CD4-positive, alpha-beta T cell treated with Interleukin-4 for 1 hour (primary cell): ENCODE measurements at places on chromosomes 6 and 20.

GRCh38 chr20:61257611-61258010 lies 5.5 kb downstream of the CDH4 start:
- no peak for DNase-seq

GRCh38 chr20:57788936-57789613 lies 79.3 kb upstream of the PMEPA1 start:
- DNase-seq: no peak

GRCh38 chr6:53662457-53662856 lies 3.1 kb downstream of the KLHL31 start:
- no peak for DNase-seq

DNA sequence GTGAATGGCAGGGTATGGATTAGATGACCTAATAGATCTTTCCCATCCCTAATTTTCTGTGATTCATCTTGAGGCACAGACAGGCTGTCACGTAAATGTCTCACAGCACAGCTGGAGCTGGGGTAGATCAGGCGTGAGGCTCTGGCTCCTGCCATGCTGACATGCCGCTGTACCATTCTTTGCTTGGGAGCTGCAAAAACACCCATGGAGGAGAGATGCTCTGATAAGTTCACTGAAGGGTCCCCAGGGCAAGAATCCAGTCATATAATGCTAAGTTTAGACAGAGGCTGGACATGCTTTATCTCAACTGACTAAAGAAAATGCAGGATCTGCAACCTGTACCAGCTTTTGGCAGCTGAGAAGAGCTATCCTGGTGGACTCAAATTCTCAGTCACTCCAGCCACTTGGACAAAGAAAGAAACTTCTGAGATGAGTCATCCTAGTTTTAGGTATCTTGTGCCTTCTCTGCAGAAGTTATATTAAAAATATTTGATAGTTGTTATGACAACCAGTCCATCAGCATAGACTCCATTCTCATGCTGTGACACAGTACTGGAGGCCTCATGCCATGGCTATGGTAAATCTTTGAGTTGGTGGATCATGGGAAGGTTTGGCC lies 185.1 kb upstream of the RAB32 start:
- DNase-seq: no peak

DNA sequence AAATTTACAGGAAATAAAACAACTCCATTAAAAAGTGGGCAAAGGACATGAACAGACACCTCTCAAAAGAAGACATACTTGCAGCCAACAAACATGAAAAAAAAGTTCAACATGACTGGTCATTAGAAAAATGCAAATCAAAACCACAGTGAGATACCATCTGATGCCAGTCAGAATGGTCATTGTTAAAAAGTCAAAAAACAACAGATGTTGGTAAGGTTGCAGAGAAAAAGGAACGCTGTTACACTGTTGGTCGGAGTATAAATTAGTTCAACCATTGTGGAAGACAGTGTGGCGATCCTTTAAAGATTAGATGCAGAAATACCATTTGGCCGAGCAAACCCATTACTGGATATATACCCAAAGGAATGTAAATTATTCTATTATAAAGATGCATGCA lies 858.0 kb upstream of the FLRT3 start:
- no peak for DNase-seq

DNA sequence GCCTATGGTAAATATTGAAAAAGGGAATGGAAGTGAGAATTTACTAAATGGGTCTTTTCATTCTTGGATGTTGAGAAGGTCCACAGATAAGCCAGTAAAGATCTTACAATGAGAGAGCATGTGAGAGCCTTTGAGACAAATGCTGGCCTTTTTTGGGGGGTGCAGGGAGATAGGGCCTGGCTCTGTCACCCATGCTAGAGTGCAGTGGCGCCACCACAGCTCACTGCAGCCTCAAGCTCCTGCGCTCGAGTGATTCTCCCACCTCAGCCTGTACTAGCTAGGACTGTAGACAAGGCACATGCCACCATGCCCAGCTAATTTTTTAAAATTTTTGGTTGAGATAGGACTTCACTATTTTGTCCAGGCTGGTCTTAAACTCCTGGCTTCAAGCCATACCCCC lies 63.2 kb upstream of the TMEM181 start:
- no peak for DNase-seq

DNA sequence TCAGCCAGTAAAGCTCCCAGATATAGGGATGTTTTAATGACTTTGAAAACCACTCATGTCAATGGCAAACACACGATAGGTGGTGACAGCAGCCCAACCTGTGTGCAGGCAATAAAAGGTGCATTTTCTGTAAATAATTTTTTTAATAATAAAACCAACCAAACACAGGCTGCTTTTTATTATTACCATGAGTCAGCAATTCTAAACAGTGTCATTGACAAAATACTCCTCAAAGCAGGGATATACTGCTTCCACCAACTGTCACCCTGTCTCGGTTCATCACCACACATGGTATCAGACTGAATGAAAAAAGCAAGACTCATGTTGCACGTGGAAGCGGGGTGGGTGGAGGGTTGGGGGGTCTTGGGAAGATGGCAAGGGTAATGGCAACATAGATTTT lies 195.9 kb downstream of the ANKRD60 start:
- DNase-seq: no peak

- no peak for DNase-seq
Measured at GRCh38 chr20:10288954-10289646, 70.5 kb downstream of the SNAP25 start.

- DNase-seq: no peak
Measured at GRCh38 chr6:74480561-74480960, 725.3 kb downstream of the COL12A1 start.

DNA sequence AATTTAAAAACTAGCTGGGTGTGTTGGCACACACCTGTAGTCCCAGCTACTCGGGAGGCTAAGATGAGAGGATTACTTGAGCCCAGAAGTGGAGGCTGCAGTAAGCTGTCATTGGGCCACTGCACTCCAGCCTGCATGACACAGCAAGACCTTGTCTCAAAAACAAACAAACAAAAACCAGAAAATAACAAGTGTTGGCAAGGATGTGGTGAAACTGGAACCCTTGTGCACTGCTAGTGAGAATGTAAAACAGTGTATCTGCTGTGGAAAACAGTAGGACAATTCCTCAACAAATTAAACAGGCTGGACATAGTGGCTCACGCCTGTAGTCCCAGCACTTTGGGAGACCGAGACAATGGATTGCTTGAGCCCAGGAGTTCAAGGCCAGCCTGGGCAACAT lies 3.5 kb downstream of the UQCC1 start:
- DNase-seq: no peak

- DNase-seq: no peak
Measured at GRCh38 chr6:3962291-3963280, 113.4 kb downstream of the FAM50B start.

DNA sequence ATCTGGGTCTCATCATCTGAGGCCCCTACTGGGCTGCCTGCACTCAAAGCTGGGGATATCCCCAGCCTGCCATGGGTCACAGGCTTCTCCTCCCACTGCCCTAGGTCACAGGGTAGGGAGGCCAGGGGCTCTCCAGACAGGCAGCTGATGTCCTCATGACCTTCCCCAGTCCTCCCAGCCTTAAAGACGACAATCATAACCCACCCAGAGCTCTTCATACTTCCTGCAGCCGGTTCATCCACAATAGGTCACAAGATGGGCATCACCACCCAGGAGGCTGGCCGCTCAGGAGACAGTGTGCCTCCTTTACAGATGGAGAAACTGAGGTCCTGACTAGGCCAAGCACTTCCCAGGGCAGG lies 15.2 kb downstream of the TFEB start:
- no peak for DNase-seq

DNA sequence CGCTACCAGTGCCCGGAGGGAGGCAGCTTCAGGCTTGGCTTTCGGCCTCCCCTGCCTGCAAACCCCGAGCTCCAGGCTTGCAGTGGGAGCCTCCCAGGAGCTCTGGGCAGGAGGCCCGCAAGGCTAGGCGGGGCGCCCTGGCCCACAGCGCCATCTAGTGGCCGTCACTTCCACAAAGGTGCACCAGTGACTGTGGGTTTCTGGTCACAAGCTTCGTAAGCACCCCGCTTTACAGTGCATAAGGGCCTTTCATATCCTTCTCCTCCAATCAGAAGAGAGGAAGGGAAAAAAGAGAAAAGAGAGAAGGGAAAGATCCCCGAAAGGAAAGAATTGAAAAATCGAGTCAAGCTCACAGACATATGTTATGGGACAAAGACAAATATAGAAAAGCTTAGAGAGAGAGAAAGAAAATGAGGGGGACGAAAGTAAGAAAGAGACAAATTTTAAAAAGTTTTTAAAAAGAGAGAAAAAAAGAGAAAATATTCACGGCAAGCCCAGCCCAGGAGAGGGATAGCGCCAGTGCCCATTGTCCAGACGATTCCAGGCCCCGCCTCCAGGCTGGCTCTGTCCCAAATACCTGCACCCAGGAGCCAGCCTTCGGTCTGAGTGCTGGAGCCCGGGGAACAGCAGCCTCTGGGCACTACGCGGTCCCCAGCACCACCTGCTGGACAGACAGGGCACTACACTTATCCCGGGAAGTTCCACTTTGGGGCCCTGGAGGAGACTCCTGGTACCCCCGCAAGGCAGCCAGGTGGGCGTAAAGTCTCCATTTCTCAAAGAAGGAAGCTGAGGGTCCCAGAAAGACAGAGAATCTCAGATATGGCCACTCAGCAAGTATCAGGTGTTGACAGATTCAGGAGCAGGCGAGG lies 207.1 kb downstream of the PREX1 start:
- peak; percentile 68 for DNase-seq

DNA sequence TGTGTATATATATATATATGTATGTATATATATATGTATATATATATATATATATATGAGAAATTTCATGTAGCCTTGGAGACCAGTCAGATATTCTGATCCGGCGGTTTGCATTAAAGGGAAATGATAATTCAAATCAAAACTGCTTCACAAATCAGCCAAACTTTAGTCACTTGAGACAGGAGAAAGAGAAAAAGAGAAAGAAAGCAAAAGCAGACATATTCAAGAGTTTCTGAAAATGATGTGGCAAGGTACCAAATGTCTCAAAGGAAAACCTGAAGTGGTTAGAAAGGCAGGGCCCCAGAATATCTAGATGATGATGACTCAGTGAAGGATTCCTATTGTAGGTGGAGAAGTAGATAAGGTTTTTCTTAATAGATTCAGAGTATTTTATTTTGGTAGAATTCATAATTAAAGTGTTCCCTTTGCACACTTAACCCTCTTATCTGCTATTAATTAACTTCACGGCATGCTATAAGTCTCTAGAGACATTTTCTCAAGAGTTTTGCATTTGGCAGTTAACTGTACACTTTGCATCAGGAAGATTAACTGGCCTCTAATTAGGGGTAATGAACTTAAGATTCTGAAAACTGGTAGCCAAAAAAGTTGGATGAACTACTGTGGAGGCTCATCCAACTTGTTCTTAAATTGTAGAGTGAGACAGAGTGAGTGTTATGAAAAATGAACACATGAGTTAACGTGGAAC lies 50.1 kb upstream of the ASF1A start:
- no peak for DNase-seq
